ENCODE measurements at places on chromosomes 6 and 20. TPM values are rescaled to one million over a fixed set of nuclear protein-coding genes. Genes with fewer than 3 reads are reported as not detected.

Gene CLPSL2
- not detected for total RNA-seq

Gene BHLHE23
- total RNA-seq: not detected

Gene ZSWIM1
- 7.6 TPM for total RNA-seq

Gene TAAR8
- not detected for total RNA-seq

Gene ZC2HC1B
- total RNA-seq: not detected

Gene SEMG1
- not detected for total RNA-seq

All from omental fat pad (tissue), 4 donors.